Stimulated activated CD8-positive, alpha-beta memory T cell treated with anti-CD3 and anti-CD28 coated beads, Interleukin-2, amount 100 ng/mL, for 1 hour (primary cell): ENCODE measurements at places on chromosomes 2 and 18.

DNA sequence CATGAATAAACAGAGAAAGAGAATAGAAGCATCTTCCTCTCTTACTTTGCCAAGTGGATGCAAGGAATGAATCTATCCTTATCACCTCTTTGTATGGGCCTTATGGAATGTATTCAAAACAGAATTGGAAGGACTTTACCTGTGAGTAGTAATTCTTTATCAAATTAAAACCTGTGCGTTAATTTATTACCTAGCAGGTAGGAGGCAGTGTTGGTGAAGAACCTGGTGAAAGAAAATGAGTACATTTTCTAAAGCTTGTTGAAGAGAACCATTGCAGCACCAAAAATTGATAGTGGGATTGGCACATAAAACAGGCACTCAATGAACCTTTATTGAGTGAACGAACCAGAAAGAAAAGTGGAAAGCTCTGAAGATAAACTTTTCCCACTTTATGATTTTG lies 1302.1 kb upstream of the CELF4 start:
- DNase-seq: no peak

GRCh38 chr2:224781400-224781799 lies 65.2 kb upstream of the CCDC195 start:
- DNase-seq: no peak

DNA sequence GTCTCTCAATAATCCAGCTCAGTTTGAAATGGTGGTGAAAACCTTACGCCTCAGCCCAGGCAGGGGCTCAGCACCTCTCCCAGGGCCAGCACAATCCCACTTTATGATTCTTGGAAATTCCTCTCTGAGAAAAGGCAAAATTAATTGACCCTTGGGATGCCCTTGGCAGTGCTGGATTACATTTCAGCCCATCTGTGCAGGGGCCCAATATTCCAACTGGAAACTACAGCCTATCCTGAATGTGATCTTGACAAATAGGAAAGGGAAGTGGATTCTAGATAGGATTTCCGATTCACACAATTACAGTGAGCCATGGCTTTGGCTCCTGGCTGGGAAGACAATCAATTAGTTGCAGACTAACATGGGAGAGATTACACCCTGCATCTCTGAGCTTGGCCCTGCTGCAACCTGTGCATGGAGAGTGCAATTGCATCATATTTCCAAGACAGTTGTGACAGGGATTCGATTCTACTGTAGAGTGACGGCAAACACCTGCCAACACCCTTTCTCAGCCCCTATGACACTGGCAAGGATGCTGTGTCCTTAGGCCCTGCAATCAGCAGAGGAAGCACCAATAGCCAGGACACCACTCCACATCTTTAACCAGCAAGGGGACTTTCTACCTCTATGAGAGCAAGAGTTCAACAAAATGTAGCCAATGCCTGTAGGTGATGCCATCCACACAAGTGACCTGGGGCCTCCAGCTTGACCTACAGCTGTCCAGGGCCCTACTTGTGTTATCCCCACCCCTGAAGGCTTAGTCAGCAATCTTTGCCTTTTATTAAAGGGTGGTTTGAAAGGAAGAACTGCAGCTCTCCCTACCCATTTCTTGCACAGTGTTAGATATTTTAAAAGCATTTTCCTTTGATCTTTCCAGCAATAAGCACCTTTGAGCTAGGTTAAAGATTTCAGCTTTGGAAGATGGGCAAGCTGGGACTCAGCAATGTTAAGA lies 187.2 kb upstream of the HS6ST1 start:
- no peak for DNase-seq

DNA sequence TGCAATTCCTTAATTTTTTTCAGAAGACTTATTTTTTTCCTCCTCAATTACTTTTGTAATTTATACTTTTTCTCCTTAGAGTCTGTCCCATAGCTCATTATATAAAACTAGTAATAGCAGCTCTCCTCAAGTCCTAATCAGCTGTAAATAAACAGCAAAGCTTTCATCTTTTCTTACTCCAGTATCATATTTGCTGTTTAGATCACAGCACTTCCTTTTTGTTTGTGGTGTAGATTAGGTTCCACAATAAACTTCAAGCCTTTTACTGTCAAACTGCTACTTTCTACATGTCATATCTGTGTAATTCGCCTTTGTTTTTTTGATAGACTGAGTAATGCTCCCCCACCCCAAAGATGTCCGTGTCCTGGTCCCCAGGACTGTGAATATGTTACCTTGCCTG lies 25.5 kb downstream of the GCG start:
- DNase-seq: no peak

- DNase-seq: no peak
These were observed 31.3 kb upstream of the RAPGEF4 start for GRCh38 chr2:172704072-172704936.

DNA sequence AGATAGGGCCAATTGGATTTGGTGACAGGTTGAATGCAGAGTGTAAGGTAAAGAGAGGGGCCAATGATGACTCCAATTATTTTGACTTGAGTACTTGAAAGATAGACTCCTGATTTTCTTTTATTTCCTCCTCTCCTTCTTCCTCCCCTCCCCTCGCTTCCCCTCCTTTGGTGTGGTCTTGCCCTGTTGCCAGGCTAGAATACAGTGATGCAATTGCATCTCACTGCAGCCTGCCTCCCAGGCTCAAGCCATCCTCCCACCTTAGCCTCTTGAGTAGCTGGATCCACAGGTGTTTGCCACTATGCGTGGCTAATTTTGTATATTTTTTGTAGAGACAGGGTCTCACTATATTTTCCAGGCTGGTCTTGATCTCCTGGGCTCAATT lies 2.3 kb downstream of the DGUOK start:
- no peak for DNase-seq

DNA sequence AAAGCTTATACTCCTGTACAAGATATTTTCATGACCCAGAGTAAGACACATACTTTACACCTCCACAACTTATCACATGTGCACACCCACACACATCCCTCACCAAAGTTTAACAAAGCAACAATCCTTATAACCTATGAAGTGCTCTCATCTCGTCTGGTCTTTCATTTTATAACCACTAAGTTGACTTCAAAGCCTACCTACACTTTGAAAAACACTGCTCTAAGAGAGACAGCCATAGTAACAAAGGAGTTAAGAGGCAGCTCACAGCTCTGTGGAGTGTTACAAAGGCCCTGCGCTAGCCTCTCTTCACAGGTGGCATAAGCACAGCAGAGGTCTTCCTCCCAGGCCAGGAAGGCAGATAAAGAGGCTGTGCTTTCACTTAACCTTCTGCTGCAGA lies 69.7 kb upstream of the TMEM200C start:
- DNase-seq: no peak

DNA sequence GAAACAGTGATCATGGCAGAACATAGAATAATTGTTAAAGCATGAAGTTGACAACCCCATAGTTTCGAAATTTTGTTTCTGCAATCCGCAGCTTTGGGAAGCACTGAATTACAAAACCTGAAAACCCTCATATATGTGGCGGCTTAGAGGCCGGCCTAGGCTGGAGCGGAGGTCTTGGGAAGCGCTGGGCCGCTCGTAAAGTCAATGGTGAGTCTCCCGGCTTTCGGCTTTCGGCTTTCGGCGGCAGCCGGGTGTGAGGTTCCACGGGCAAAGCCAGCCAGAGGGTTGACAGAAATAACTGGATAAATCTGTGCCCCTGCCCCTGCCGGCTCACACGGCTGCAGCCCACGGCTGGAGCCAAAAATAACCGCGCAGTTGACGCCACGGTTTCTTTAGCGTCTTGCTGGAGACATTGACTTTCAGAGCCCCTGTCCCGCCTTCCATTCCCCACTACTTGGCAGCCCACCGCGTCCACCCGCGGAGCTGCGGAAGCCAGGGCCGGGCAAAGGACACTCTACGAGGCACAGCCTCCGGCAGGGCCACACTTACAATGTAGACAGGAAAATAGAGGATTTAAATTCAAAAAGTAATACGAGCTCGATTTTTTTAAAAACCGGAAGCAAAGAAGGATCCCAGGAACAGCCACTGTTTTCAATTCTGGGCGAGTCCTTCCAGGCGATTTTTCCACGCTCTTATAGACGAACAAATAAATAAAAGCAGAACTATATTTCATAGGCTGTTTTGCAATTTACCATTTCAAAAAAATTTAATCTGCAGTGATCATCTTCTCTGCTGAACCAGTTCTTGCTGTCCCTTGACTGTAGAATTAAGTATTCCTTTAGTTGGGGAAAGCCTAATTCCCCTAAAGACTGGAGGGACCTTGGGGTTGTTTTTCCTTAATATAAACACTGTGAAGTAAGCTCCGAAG lies 28.3 kb upstream of the ATP6V1B1 start:
- DNase-seq: no peak

DNA sequence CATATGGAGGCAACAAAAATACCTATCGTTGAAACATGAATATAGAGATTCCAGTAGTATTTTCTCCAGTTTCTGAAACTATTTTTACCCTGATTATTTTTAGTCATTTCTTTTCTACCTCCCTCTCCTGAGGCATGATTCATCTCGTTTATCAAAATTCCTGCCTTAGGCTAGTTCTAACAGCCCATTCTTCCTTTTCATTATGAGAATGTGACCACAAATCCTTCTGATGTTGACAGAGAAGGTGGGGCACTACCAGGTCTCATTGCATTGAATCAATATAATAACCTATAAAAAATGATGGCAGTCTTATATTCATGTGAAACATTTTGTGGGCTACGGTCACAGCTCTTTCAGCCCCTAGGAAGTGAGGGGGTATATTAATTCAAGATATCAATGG lies 406.5 kb upstream of the UBE2E3 start:
- DNase-seq: no peak

DNA sequence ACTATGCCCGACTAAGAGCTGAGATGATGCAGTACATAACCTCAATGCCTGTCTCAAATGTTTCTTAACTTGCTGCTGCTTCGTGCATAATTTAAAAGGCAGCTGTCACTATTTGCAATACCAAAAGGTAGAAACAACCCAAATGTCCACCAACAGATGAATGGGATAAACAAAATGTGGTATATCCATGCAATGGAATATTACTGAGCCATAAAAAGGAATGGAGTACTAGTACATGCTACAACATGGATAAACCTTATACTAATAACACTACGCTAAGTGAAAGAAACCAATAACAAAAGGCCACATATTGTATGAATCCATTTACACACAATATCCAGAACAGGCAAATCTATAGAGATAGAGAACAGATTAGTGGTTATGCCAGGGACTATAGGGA lies 13.0 kb upstream of the DGKD start:
- DNase-seq: no peak

GRCh38 chr18:55296778-55297177 lies 291.2 kb downstream of the TCF4 start:
- no peak for DNase-seq

- no peak for DNase-seq
These were observed 141.6 kb downstream of the HDAC4 start for GRCh38 chr2:239259173-239259572.

GRCh38 chr2:240494194-240494793 lies 58.8 kb downstream of the GPC1 start:
- no peak for DNase-seq

- no peak for DNase-seq
These were observed 1374.9 kb upstream of the CRIM1 start for GRCh38 chr2:34980689-34981088.

DNA sequence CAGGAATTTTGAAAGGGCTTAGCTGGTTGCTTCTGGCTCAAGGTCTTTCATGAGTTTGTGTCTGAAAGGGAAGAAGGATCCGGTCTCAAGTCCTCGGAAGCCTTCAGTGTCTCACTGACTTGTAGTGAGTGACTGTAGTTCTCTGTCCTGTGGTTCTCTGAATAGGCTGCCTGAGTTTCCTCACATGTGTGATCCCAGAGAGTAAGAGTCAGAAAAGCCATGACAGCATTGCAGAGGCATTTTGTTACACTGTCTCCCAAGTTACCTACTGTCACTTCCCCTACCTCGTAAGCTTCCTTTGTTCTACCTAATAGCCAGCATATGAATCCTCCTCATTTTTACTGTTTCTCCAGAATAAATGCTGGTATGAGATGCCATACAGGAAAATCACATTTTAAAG lies 709.1 kb upstream of the CHAC2 start:
- DNase-seq: no peak

DNA sequence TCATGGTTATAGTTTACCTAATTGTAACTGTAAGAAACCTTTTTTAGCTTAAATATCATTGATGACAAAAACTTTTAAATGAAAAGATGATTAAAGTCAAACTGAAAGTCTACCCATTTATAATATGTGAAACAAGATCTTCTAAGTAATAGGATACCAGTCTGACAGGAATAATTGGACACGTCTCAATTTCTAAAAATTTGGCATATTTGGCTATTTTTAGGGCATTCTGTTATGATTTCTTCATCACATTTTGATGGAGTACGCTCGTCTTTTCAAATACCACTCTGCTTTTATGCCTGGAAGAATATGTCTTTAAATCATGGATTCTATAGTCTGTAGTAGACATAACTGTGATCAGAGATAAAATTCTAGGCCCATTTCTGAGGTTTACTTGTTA lies 1.3 kb downstream of the R3HDM1 start:
- no peak for DNase-seq

GRCh38 chr2:239061121-239061666 lies 213.3 kb downstream of the TWIST2 start:
- no peak for DNase-seq

DNA sequence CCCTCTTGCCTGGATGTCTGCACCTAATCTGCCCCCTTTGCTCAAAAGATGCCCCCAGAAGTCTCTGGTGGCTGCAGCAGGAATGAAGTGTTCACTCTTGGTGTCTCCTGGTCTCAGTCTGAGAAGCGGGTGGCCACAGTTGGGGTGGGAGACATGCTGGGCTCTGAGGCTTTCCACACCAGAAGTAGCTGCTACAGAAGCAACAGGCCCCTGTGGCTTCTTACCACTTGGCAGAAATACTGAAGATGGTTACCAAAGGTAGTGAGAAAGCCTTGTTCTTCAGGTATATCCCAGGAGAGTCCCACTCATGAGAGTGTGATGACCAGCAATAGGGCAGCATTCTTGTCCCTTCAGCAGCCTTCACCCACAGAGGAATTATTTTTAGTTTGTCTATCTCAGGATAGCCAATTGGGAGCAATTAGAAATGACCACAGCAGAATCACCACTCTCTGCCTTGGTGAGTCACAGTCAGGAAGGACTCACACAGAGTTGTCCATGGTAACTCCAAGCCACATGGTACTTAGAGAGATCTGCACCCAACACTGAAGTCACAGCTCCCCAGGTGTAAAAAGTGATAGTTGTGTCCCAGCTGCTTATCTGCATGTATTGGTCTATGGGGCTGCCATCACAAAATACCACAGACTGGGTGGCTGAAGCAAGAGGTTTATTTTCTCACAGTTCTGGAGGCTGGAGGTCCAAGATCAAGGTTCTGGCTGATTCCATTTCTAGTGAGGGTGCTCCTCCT lies 169.8 kb upstream of the ID2 start:
- DNase-seq: no peak

DNA sequence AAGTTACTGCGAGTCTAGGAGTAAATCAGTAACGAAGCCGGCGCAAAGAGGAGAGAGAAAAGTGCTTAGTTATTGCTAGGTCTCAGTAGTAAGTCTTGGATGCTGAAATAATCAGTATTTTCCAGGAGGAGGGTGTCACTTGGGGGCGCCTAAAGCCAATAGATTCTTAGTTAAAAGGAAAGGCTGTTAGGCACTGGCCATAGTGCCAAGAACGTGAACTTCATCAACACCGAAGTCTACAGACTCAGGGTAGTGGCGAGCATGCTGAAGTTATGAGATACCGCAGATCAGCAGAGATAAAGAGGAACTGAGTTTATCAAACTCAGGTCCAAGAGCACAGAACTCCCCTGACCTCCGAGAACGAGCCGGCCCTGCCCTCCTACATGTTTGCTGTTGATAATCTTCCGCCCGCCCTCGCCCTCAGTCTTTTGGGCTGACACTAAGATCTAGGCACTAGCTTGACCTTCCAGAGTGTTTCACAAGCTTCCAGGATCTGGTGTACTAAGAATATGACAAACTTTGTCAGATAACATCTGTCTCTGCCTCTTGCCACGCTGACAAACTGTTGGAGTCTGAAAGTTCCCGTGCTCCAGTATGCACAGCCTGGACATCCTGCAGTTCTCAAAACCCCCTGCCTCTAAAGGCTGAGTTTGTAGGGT lies 49.2 kb downstream of the CYB5A start:
- DNase-seq: no peak
